ENCODE measurements at places on chromosomes 4 and X.

- peak; percentile 70 for DNase-seq
Measured at GRCh38 chrX:16839852-16840460, 30.2 kb downstream of the RBBP7 start.

- peak; percentile 78 for DNase-seq
Measured at GRCh38 chr4:182978152-182978827, 61.1 kb upstream of the DCTD start.

DNA sequence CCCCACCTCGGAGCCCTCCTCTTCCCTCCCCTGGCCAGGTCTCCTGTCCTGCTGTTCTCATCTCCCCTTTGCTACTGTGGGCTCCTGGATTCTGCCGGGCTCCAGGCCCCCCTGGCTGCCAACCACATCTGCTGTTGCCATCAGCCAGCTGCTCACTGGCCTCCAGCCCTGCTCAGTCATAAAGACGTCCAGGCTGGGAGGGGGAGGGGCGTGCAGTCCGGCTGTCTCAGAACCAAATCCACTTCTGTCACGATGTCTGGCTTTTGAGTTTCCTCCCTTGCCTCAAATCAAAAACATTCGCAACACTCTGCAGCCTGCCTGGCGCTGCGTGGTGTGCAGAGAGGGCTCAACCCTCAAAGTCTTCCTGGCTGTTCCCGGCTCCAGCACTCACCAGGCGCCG is 7.1 kb downstream of the RASL11B start:
- DNase-seq: peak; percentile 70

GRCh38 chr4:169079942-169080827 is 70.1 kb upstream of the CBR4 start:
- peak; percentile 64 for DNase-seq
